ENCODE measurements at places on chromosomes 6 and 20.

GRCh38 chr20:47701612-47702011 lies 83.7 kb downstream of the SULF2 start:
- DNase-seq, result no peak

DNA sequence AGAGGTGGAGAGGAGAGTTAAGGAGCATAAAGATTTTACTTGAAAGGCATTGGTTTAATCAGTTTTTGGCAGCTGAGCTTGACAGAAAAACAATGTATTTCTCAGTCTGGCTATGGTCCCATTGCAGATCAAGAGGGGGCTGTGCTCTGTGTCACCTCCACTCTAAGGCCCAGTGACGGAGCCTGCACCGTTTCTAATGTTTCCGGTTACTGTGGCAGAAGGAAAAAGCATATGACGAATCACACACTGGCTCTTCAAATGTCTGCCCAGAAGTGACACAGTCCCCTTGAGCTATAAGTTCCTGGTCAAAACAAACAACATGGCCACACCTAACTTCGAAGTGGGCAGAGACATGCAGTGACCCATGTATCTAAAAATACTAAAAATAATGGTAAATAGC lies 372.0 kb downstream of the PLCB1 start:
- DNase-seq, result no peak

DNA sequence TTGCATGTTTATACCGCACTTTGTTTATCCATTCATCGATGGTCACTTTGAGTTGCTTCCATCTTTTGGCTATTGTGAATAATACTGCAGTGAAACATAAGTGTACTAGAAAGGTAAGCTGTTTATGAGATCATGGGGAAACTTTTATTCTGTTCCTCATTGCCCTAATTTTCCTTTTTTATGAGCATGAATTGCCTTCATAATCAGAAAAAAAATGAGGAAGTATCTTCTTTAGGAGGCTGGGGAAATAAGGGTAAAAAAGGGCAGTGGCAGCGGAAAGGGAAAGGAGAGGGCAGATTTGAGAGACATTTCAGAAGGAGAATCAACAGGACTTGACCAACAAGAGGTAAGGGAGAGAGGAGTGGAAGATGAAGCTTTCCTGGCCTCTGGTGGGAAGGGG lies 14.3 kb upstream of the SERINC3 start:
- DNase-seq, result no peak

GRCh38 chr6:92109256-92109655 lies 1310.1 kb downstream of the EPHA7 start:
- no peak for DNase-seq

GRCh38 chr6:79076160-79076559 lies 1.9 kb downstream of the PHIP start:
- no peak for DNase-seq

GRCh38 chr6:6721606-6722005 lies 133.1 kb downstream of the LY86 start:
- DNase-seq, result no peak
